Stimulated activated CD4-positive, alpha-beta T cell treated with anti-CD3 and anti-CD28 coated beads, Interleukin-12 subunit alpha, Interleukin-12 subunit beta, amount 100 ng/mL, for 24 hours (primary cell): ENCODE measurements at places on chromosomes 3 and 15.

- DNase-seq, result no peak
These were observed 10.5 kb downstream of the ADAMTS7 start for GRCh38 chr15:78800806-78801205.

DNA sequence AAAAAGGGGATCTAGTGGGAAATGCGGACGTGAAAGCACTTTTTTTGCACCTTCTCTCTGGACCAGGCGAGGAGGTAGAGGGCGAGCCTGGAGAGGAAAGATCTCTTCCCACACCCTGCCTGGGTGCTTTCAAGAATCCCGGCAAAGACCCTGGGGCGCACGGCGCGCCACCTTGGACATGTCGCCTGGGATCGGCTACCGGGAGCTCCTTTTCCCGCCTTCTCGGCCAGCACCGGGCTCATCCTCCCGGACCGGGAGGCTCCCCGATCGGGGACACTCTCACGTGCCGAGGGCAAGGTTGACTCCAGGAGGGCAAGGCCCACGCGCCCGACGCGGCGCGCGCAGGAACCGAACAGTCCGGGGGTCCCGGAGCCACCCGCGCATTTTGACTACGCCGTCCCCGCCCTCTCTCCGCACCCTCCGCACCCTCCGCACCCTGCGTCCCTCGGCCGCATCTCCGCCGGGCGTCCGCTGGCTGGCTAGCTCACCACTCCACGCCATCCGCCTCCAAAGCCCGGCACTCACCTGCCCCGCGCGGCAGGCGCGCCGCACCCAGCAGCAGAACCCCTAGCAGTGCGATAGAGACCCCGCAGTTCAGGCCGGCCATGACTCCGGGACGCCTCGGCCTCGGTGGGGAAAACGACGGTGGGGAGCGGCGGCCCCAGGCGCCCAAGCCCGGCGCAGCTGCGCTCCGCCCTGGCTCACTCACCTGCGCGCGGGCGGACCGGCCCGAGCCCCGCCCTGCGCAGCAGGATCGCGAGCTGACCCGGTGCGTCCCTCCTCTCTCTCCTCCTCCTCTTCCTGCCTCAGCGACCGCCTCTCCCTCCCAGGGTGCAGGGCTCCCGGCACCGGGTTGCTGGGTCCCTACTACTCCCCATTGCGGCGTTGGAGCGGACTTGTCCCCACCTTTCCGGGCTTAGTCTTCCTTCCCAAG lies at the start of gene CDCP1:
Gene CDCP1 (minus strand): TSS at position 698 of the 934 bp plus-strand sequence. CDS start 91 bp downstream, at position 607.
- no peak for DNase-seq

GRCh38 chr3:173001622-173002021 lies 139.4 kb downstream of the SPATA16 start:
- DNase-seq, result no peak

- DNase-seq, result no peak
These were observed 549.9 kb upstream of the DPPA4 start for GRCh38 chr3:109887293-109887692.

GRCh38 chr3:64093825-64094712 lies 70.8 kb upstream of the PSMD6 start:
- DNase-seq, result no peak
